ENCODE measurements at places on chromosomes 2 and 18. TPM values are rescaled to one million over a fixed set of nuclear protein-coding genes. Genes with fewer than 3 reads are reported as not detected.
A peak's percentile ranks its signal among the peaks of the same experiment; 100 is the strongest.

GRCh38 chr2:158414538-158414937 is 42.0 kb downstream of the CCDC148 start:
- DNase-seq = no peak
- H3K4me3 ChIP-seq = no peak overlapping the region
- H3K36me3 ChIP-seq = no peaks in the 10 kb centered on the region
- H3K4me1 ChIP-seq = no peaks in the 10 kb centered on the region
- no peaks in the 10 kb centered on the region for H3K27me3 ChIP-seq
- no peak overlapping the region for H3K27ac ChIP-seq

The APOB gene
- 0.57 TPM for total RNA-seq

GRCh38 chr2:73614105-73614504 is 28.1 kb downstream of the NAT8 start:
- DNase-seq = no peak
- H3K27me3 ChIP-seq = no peaks in the 10 kb centered on the region
- H3K4me1 ChIP-seq = no peaks in the 10 kb centered on the region
- no peaks in the 10 kb centered on the region for H3K36me3 ChIP-seq

GRCh38 chr2:50952596-50952995 is 79.3 kb downstream of the NRXN1 start:
- no peaks in the 10 kb centered on the region for H3K36me3 ChIP-seq
- no peak overlapping the region for H3K4me3 ChIP-seq
- H3K27ac ChIP-seq = no peak overlapping the region

GRCh38 chr2:173458991-173459780 is 104.5 kb downstream of the CDCA7 start:
- peak; percentile 15 for DNase-seq
- H3K27me3 ChIP-seq = no peaks in the 10 kb centered on the region
- H3K4me1 ChIP-seq = no peaks in the 10 kb centered on the region
- no peak overlapping the region for H3K27ac ChIP-seq
- H3K4me3 ChIP-seq = no peak overlapping the region
- no peaks in the 10 kb centered on the region for H3K36me3 ChIP-seq

GRCh38 chr18:76491776-76492668 is 3.0 kb downstream of the ZNF516 start:
- H3K4me1 ChIP-seq = peaks cover 17% of the 10 kb centered on the region
- H3K4me3 ChIP-seq = peak overlapping the region; percentile 93
- peak; percentile 92 for DNase-seq
- H3K36me3 ChIP-seq = no peaks in the 10 kb centered on the region

GRCh38 chr2:73268830-73269685 is 15.2 kb downstream of the FBXO41 start:
- H3K36me3 ChIP-seq = no peaks in the 10 kb centered on the region
- H3K27me3 ChIP-seq = peaks cover 20% of the 10 kb centered on the region
- peak; percentile 63 for DNase-seq
- H3K27ac ChIP-seq = no peak overlapping the region

GRCh38 chr2:199962203-199962602 is 6.8 kb downstream of the MAIP1 start:
- H3K27me3 ChIP-seq = no peaks in the 10 kb centered on the region
- H3K36me3 ChIP-seq = no peaks in the 10 kb centered on the region

The POU3F3 gene
- 118 TPM for total RNA-seq

The REG3A gene
- not detected for total RNA-seq

The MZT2B gene
- 160 TPM for total RNA-seq

DNA sequence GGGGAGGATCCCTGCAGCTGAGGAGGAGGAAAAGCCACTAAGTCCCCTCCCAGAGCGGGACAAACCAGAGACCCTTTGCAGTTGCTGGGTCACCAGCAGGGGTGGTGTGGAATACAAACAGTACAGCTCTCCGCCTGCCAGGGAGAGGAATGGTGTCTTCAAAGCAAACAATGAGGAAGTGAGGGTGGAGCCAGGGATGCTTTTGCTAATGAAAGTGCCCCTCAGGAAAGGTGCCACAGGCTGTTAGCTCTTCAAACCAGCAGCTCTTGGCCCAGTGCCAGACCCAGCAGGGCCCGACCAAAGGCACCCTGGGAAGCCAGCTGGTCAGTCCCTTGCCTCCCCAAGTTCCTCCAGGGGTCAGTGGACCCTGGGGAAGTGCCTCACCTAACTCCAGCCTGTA is 102.8 kb downstream of the HIBCH start:
- H3K27me3 ChIP-seq = no peaks in the 10 kb centered on the region
- H3K4me1 ChIP-seq = no peaks in the 10 kb centered on the region
- peak; percentile 44 for DNase-seq
- peaks cover 3% of the 10 kb centered on the region for H3K36me3 ChIP-seq
- H3K27ac ChIP-seq = no peak overlapping the region

DNA sequence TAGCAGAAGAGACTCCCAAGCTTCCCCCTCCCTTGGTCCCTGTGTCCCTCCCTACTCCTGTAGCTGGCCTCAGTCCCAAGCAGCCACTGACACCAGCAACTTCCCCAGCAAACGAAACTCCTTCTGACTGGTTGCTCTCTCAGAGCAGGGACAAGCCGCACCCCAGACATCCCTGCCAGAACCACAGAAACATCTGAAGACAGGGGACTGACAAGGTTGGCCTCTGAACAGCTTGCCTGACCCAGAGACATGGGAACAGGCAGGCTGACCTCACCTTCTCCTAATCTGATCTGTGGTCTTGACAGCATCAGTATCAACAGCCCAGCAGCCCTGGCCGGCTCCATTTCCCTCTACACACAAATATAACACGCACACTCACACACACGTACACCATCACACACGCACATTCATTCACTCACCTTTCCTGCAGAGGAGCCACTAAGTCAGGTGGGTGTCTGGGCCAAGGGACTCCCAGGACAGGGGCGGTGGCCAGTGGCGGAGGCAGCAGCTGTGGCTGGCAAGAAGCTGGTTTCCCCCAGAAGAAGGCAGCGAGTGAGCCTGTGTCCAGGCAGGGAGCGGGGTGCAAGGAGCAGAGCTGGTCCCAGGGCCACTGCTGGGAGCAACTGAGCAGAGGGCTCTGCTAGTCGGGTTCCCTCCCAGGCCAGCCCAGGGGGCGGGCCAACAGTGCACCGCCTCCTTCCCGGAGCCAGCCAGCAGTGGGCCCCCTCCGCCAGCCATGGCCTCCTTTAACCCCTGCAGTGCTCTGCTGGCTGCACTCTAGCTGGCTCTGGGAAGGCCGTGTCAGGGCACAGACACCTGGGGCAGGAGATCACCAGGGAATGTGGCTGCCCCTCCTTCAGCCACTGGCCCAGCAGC is 59.1 kb downstream of the TNS1 start:
- peak overlapping the region; percentile 98 for H3K4me3 ChIP-seq
- H3K27ac ChIP-seq = peak overlapping the region; percentile 93
- no peaks in the 10 kb centered on the region for H3K27me3 ChIP-seq
- H3K36me3 ChIP-seq = no peaks in the 10 kb centered on the region
- H3K4me1 ChIP-seq = peaks cover 3% of the 10 kb centered on the region
- peak; percentile 90 for DNase-seq

DNA sequence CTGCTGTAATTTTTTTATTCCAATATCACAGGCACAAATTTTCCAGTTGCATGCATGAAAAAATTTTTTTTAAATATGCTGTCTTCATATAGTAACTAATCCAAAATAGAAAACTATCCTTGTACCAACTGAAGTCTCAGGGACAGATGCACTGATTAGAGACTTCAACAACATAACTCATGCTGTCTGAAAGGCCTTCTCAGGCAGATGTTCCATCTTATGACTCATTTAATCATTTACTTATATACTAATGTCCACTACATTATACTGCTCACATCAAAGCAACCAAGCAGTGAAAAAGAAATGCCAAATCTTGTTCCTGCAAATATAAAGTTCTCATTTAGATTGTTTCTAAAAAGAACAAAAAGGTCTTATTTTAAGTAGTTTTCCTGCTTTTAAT is 53.1 kb downstream of the OLA1 start:
- H3K4me1 ChIP-seq = no peaks in the 10 kb centered on the region
- no peaks in the 10 kb centered on the region for H3K36me3 ChIP-seq
- no peak overlapping the region for H3K27ac ChIP-seq
- H3K4me3 ChIP-seq = no peak overlapping the region
- no peak for DNase-seq

The ITGA4 gene
- 23.5 TPM for total RNA-seq

The VIL1 gene
- total RNA-seq = 9.0 TPM

GRCh38 chr2:72289283-72289682 is 141.6 kb upstream of the CYP26B1 start:
- DNase-seq = no peak
- H3K27me3 ChIP-seq = no peaks in the 10 kb centered on the region
- no peaks in the 10 kb centered on the region for H3K4me1 ChIP-seq
- H3K27ac ChIP-seq = no peak overlapping the region
- H3K36me3 ChIP-seq = no peaks in the 10 kb centered on the region

- no peaks in the 10 kb centered on the region for H3K27me3 ChIP-seq
- no peak for DNase-seq
- no peaks in the 10 kb centered on the region for H3K36me3 ChIP-seq
- H3K4me3 ChIP-seq = no peak overlapping the region
Observed at GRCh38 chr2:7471185-7471584, 554.0 kb downstream of the RNF144A start.

The IL36G gene
- not detected for total RNA-seq

The IL1RL1 gene
- total RNA-seq = 32.3 TPM

DNA sequence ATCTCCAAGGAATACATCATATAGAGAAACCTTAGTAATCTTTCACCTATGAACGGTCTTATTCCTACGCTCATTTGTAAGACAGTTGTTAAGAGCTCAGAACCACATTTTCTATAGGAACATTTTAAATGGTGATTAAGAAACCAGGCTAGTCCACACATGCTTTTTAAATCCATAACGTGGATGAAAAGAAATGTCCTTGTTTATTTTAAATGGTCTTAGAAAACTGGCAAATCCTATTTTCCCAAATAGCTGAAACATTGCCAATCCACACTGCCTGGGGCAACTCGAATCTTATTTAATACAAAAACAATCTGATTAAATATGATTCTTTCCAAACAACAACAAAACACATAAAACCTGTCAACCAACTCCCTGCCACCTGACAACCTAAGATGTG is 23.7 kb downstream of the METTL8 start:
- H3K27ac ChIP-seq = no peak overlapping the region
- H3K27me3 ChIP-seq = no peaks in the 10 kb centered on the region
- peaks cover 3% of the 10 kb centered on the region for H3K4me1 ChIP-seq
- H3K36me3 ChIP-seq = no peaks in the 10 kb centered on the region
- H3K4me3 ChIP-seq = no peak overlapping the region

DNA sequence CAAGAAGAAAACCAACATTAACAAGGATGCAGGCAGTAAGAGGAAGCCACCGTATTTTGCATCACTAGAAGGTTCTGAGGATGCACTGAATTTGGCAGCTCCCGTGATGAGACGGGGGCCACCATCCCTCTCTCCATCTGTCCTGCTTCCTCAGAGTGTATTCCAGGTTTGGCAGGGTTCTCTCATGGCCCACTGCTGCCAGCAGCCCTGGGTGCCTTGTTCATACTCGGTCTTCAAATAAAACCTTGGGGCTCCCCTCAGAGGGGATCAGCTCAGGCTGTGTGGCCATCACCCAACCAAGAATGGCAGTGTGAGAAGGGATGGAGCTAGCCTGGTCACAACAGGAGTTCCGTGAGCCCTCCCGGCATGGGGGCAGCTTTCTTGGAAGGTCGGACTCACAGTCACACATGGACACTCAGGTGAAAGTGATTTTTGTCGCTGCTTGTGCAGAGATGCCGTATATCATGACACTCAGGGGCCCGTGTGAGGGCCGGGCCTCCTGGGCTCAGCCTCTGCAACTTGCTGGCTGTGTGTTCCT is 12.8 kb upstream of the MBP start:
- no peaks in the 10 kb centered on the region for H3K4me1 ChIP-seq
- no peak overlapping the region for H3K4me3 ChIP-seq
- no peak overlapping the region for H3K27ac ChIP-seq
- no peaks in the 10 kb centered on the region for H3K27me3 ChIP-seq
- DNase-seq = no peak

DNA sequence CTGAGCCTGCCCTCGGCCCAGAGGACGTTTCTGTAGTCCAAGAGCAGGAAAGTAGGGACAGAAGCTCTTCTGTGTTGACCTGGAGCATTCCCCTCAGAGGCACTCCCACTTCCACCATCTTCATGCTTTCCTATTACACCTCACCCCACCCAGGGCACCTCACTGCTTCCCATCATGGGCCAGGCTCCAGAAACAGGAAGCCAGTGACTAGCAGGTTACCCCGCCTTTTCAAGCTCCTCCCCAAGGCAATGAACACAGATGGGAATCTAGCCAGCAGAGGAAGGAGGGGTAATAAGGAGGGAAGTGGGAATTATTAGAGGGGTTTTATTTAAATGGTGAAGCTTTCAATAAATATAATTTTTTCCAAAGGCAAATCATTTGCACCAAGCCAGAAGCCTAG is 308.8 kb upstream of the MGAT5 start:
- H3K36me3 ChIP-seq = no peaks in the 10 kb centered on the region
- H3K4me3 ChIP-seq = no peak overlapping the region
- H3K27me3 ChIP-seq = no peaks in the 10 kb centered on the region
- no peak for DNase-seq
- no peak overlapping the region for H3K27ac ChIP-seq

DNA sequence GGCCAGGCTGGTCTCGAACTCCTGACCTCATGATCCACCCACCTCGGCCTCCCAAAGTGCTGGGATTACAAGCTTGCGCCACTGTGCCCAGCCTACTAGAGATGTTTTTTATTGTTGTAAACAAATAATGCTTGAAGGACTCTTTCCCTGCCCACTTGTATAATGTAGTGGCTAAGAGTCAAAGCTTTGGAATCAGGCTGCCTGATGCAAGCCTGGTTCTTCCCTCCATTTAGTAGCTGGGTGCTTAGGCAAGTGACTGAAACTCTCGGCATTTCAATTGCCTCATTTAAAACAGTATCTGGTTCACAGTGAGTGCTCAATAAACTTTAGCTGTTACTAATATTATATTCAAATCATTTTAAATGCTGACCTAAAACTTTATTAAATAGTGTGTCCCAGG is 264.0 kb upstream of the FBXO11 start:
- H3K4me3 ChIP-seq = no peak overlapping the region
- no peaks in the 10 kb centered on the region for H3K4me1 ChIP-seq

- no peaks in the 10 kb centered on the region for H3K27me3 ChIP-seq
- no peak overlapping the region for H3K27ac ChIP-seq
- peaks cover 11% of the 10 kb centered on the region for H3K4me1 ChIP-seq
Observed at GRCh38 chr18:32418148-32418547, 52.5 kb downstream of the GAREM1 start.

- no peak overlapping the region for H3K27ac ChIP-seq
- no peaks in the 10 kb centered on the region for H3K4me1 ChIP-seq
- no peaks in the 10 kb centered on the region for H3K27me3 ChIP-seq
- H3K36me3 ChIP-seq = no peaks in the 10 kb centered on the region
Observed at GRCh38 chr18:51151568-51152511, 45.6 kb downstream of the MEX3C start.

DNA sequence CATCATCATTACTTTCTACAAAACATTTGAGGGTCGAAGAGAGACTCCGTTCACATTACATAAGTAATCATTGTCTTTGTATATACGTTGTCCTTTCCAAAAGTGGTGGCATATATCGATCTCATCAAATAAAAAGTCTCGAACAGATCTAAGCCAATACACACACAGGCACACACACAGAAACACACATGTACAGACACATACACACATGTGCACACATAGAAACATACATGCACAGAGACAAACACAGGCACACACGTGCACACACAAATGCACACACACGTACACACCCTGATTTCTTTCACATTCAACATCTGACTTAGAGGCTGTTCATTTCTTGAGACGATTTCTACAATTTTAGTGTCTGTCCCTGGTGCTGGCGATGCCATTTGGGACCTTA is 17.5 kb upstream of the ALKAL2 start:
- H3K36me3 ChIP-seq = no peaks in the 10 kb centered on the region
- H3K27ac ChIP-seq = no peak overlapping the region
- no peak for DNase-seq
- no peaks in the 10 kb centered on the region for H3K4me1 ChIP-seq
- H3K4me3 ChIP-seq = no peak overlapping the region

Measured in kidney (tissue), 22 donors.